ENCODE measurements at places on chromosomes 7 and 10.

- DNase-seq, result peak; percentile 18
Observed at GRCh38 chr10:120948889-120949608, 97.9 kb downstream of the WDR11 start.

GRCh38 chr7:85376589-85376988, 189.7 kb upstream of the SEMA3D start:
- DNase-seq, result no peak

DNA sequence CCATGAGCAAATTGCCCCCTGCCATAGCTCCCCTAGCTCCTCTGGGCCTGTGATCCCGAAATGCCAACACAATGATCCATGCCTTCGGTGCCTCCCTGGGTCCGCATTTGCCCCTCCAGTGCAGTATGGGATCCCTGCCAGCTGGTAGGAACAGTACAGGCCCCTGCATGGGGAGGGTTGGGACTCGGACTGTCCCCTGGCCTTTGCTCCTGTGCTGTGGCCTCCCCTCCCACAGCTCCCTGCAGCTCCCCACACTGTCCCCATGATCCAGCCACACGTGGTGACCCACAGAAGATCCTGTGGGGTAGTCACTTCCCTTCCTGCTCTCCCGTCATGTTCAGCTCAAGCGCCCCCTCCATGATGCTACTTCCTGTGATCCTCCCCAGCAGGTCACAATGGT, 140.3 kb downstream of the MAPK8 start:
- DNase-seq, result no peak

GRCh38 chr7:136136906-136137454, 159.8 kb upstream of the MTPN start:
- DNase-seq, result no peak
